Activated CD4-positive, CD25-positive, alpha-beta regulatory T cell (primary cell): ENCODE measurements at places on chromosomes 13 and 19.

- DNase-seq = no peak
Observed at GRCh38 chr13:113636266-113636963, 21.6 kb downstream of the ATP4B start.

DNA sequence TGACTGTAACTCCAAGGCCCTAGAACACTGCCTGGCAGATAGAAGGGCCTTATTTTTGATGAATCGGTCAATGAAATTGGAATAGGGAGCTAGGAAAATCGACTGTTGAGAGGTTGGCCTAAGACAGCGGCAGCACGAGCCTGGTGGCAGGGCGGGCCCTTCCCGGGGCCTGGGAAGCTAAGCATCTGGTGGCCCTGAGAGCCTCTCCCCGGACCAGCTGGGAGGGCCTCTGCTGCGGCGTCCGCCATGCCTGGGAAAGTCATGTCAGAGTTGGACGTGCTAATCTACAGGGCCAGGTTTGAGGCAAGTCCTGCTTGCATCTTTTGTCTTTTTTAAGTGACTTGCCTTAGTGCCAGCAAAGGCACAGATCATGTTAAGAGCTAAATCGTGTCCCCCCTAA lies 11.2 kb upstream of the GPR12 start:
- no peak for DNase-seq

- no peak for DNase-seq
Observed at GRCh38 chr13:56216221-56216620, 924.5 kb upstream of the PRR20A start.

DNA sequence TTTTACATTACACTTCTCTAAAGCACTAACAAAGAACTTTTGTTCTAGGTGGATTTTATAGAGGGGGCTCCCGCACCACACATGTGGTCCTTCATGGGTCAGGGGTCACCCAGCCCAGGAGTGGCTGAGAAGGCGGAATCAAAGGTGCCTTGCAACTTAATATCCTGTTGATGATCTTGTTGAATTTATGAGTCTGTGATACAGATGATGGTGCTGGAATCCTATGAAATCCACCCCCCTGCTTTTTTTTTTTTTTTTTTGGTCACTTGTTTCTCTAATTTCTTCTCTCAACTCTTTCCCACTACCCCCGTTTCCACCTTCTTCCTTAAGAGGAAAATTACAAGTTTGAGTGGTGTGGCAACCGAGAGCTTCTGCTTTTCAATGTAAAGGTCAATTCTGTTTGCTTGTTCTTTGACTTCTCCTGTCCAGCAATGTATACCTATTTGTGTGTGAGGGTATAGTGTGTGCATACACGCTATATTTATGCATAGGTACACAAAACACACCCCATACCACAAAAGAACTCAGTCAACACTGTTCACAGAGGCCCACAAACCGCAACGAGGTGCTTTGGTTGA lies 4.2 kb upstream of the ZIC2 start:
- no peak for DNase-seq

GRCh38 chr19:9296336-9296735 lies 13.3 kb downstream of the ZNF699 start:
- DNase-seq = no peak

- no peak for DNase-seq
Observed at GRCh38 chr19:17526922-17527321, 15.5 kb downstream of the PGLS start.

GRCh38 chr19:50557009-50557613 lies 11.1 kb downstream of the LRRC4B start:
- DNase-seq = no peak

GRCh38 chr19:7391218-7391670 lies 42.5 kb downstream of the ARHGEF18 start:
- no peak for DNase-seq

- DNase-seq = no peak
Observed at GRCh38 chr13:100532090-100532766, 56.4 kb downstream of the GGACT start.

DNA sequence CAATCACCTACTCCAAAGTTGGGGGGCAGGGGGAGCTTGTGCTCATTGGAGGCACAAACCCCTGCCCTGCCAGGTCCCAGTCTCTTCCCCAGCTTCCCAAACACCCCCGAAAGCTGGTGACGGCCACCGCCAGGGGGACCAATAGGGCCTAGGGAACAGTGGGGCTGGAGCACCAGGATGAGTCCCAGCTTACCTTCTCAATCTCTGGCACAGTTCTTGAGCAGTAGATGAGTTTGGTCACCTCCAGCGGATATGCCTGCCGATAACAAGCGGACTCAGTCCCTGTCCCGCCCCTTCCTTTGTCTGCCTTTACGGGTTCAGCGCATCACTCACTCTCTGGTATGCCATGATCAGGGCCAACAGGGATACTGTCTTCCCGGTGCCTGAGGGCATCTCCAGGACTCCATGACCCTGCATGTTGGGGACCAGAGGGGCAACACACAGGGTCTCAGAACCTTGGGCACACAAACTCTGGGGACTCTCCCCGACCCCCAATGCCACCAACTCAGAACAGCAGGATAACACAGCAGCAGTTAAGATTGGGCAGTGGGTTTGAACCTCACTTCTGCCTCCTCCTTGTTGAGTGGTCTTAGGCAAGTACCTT lies 1.5 kb downstream of the ERCC2 start:
- no peak for DNase-seq

DNA sequence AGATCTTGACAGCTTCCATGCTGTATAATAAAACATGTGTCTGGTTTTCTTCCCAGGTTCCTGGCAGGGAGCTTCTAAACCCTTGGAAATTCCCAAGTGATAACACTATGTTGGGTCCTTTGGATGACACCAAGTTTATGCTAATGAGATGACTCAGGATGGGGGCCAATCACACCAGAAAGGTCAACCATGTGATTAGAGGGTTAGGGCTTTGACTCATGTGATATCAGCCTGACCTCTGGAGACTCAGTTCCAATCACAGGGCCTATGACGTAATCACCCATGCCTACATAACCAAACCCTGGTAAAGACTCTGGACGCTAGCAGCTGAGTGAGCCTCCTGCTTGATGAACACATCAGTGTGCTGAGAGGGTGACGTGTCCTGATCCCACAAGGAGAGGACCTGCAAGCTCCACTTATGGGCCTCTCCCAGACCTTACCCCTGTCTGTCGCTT lies 203.6 kb downstream of the DCLK1 start:
- no peak for DNase-seq

DNA sequence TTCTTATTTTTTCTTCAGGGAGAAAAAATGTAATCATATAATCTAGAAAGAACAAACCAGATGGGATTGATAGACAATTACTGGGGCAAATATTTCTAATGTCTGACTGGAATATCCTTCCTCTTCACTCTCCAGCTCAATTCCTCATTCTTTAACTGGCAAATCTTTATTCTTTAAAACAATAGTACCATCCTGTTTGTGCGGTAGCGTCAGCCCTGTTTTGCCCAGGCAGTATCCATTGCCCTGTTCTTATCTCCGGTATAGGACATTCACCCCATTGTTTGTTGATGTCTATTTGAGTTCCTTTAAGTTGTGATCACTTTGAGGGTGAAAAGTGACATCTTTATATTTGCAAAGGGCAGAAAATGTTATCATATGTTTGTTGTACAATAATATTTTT lies 185.4 kb downstream of the POSTN start:
- no peak for DNase-seq

- DNase-seq = no peak
Observed at GRCh38 chr19:49592486-49593232, 1.7 kb downstream of the PRR12 start.

- no peak for DNase-seq
Observed at GRCh38 chr19:10921910-10922637, 6.4 kb downstream of the YIPF2 start.

DNA sequence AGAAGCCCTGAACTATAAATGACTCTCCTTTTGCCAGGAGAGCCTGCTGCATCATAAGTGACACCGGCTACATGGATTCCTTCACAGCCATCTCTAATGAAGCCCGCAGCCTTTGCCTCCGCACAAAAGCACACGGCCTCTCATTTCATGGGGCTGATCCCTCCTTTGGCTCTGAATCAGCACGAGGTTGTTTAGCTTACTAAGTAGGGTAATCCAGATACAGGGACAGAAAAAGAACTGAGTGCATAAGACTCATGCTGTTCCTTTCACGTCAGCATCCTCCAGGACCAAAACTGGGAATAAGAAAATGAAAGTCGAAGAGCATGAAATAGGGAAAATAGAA lies 136.3 kb downstream of the DCT start:
- no peak for DNase-seq

DNA sequence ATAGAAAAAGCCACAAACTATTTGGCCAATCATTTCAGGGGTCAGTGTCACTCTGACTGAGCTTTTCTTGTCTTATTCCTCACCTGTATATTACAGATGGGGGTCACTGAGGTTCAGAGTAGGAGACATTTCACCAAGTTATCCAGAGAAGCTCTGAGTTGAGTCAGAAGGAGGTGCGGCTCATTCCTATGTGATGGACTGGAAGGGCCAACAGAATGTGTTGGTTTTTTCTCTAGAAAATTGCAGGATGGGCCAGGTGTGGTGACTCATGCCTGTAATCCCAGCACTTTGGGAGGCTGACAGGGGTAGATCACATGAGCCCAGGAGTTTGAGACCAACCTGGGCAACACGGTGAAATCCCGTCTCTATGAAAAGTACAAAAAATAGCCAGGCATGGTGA lies 24.5 kb upstream of the ZNF83 start:
- DNase-seq = no peak

DNA sequence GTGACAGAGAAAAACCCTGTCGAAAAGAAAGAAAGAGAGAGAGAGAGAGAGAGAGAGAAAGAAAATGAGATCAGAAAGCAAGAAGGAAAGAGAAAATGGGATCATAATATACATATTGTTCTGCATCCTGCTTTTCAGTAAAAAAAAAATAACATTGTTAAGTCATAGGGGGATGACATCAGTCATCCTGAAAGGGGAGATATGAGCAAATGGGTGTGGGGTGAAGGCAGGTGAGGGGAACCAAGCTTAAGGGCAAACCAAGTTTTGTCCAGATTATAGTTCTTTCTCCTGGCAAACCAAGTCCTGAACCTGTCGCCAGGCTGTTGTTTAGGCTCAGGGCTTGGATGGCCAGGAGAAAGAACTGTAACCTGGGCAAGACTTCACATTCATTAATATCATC lies 92.6 kb upstream of the TMTC4 start:
- DNase-seq = no peak

- no peak for DNase-seq
Observed at GRCh38 chr19:31518216-31519020, 169.2 kb upstream of the TSHZ3 start.

DNA sequence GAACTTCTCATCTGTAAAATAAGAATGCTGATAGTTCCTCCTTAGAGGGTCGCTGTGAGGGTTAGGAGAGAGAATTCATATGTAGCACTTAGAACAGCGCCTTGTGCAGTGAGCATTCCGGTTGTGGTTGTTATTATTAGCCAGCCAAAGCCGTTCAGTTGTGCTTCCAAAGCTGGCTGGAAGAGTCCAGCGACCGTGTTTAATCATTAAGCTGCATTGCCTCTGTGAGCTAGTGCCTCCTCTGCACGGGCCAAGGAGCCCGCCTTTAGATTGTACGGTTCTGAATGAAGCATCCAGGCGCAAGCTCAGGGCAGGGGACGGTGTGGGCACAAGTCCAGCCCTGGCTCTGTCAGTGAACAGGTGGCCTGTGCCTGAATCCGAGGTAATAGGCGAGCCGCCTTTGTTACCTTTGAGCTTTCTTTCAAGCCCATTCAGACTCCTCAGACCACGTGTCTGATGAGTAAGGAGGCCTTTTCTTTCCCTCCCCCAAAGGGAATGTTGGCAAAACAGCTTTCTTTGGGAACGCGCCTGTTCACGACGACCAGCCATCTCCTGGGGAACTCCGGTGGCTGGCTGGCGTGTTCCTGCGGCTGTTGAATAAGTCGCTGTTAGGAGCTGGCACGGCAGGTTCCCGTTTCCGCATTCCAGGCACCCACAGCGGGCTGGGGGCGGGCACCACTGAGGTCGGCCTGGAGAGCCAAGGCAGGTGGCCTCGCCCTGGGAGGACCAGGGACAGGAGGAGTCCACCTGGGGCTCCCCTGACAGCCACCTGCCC lies 25.1 kb downstream of the SIPA1L3 start:
- DNase-seq = no peak

- DNase-seq = no peak
Observed at GRCh38 chr13:29975283-29975682, 124.9 kb upstream of the UBL3 start.

GRCh38 chr13:51811046-51811445 lies 7.1 kb upstream of the DHRS12 start:
- DNase-seq = no peak

GRCh38 chr19:49976496-49976895 lies 15.5 kb upstream of the SIGLEC11 start:
- DNase-seq = no peak

DNA sequence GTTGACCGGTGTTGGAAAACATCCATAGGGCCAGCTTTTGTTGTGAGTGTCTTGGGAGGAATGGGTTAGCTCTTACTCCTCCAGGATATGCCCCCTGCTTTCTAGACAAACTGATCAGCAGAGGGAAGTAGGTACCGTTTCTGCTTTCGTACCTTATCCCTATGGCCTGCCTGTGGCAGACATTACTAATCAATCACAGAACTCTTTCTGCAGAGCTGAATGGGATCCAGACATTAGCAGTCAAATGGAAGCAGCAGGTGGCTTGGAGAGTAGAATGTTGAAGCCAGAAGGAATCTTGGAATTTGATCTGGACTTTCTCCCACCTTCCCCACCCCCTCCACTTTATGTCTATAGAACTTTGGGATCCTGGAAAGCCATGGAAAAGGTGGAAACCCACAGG lies 17.1 kb downstream of the NWD1 start:
- no peak for DNase-seq

DNA sequence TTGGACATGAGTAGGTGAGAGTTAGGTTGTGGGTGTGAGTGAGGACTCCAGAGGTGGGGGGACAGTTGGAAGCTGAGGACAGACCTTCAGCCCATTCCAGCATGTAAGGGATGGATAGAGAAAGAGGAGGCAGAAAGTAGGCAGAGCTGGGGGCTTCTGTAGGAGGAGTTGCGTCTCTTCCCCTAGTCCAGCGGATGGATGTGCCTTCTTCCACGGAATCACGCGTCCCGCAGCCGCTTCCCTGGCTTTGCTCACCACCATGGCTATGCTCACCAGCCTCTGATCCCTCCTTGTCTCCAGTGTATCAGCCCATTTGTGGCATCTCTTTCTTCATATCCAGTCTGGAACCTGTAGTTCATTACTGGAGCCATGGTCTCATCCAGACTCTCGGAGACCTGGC lies 5.6 kb downstream of the UBAC2 start:
- DNase-seq = no peak

- DNase-seq = no peak
Observed at GRCh38 chr19:41426116-41426841, 895 bp downstream of the B3GNT8 start.

DNA sequence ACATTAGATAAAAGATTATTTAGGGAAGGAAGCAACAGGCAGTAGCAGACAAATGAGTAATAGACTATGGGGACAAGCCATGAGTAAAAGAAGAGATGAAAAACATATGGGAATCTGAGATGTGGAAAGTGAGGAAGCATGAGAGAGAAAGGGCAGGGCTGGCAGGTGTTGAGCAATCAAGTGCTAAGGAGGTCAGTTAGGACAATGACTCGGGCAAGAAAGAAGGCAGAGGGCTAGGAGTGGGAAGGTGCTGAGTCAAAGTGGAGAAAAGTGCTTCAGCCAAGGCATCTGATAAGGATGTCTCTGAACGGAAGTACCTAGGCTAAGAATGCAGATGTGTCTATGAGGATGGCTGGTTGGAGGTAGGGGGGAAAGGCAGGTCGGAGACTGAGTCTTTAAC lies 291.9 kb upstream of the HTR2A start:
- DNase-seq = no peak

GRCh38 chr13:46575818-46576221 lies 22.9 kb downstream of the LRCH1 start:
- DNase-seq = no peak
